ENCODE measurements at places on chromosomes 4 and X.

DNA sequence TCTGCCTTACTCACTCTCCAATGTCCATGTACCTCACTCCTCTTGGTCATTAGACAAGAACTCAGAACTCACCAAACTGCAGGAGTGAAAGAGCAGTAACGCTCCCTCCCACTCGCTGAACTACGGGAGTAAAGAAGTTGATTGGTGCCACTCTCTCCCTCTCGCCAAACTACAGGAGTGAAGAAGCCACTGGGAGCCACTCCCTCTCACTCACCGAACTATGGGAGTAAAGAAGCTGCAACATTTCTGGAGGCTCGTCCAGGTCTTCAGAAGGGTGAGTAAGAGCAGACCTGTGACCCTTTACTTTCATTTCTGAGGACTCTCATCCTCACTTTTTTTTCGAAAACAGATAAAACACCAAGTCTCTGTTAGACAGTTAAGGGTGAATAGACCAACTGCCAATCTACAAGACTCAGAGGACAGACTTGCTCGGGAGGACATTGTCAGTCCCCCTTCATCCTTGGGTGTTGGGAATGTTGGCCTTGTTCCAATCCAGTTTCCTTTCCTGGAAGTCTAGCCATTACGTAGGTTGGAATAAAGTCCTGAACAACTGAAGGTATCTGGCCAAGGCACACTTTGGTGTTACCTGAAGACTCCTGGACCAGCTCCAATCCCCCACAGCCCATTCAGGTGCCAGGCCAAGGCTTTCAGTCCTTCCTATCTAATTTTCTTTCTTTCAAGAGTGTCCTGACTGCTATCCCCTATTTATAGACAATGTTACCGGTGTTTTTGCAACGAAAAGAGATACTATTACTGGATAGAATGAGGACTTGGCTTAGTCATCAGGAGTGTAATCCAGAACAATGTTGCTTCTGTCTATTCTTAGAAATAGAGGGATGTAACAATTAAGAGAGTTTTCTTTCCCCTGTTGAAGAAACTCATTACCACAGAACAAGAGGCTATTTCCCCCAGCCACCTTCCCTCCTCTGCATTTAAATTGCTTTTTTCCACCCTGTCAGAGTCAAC lies 11.0 kb upstream of the COL25A1 start:
- DNase-seq = no peak

DNA sequence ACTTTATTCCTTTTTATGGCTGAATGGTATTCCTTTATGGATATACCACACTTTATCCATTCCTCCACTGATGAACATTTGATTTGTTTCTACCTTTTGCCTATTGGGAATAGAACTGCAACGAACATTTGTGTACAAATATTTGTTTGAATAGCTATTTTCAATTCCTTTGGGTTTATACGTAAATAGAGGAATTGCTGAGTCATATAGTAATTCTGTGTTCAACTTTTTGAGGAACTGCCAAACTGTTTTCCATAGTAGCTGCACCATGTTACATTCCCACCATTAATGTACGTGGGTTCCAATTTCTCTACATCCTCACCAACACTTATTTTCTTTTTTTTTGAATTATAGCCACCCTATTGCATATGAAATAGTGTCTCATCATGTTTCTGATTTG lies 156.5 kb upstream of the ATP6AP2 start:
- DNase-seq = no peak

DNA sequence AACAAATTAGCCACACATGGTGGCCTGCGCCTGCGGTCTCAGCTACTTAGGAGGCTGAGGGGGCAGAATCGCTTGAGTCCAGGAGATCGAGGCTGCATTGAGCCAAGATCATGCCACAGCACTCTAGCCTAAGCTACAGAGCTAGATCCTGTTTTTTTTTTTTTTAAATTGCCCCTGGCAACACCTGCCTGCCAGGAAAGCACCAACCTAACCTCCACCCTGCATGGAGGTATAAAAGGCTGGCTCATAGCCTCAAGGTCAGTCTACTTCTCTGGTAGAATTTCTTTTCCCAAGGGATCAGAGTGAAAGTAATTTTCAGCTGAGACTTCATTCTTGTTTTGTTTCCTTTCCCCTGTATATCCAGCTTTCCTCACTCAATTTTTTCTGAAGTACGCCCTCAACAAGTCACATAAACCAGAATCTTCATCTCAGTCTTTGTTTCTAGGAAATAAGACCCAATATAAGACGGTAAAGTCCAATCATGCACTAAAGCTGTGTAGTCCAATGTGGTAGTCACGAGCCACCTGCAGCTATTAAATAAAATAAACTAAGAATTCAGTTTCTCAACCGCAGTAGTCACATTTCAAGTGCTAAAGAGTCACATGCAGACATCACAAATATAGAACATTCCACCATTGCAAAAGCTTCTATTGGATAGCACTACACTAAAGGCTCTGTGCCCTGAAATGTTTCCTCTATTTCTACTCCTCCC lies 113.3 kb downstream of the HPGD start:
- DNase-seq = peak; percentile 9

DNA sequence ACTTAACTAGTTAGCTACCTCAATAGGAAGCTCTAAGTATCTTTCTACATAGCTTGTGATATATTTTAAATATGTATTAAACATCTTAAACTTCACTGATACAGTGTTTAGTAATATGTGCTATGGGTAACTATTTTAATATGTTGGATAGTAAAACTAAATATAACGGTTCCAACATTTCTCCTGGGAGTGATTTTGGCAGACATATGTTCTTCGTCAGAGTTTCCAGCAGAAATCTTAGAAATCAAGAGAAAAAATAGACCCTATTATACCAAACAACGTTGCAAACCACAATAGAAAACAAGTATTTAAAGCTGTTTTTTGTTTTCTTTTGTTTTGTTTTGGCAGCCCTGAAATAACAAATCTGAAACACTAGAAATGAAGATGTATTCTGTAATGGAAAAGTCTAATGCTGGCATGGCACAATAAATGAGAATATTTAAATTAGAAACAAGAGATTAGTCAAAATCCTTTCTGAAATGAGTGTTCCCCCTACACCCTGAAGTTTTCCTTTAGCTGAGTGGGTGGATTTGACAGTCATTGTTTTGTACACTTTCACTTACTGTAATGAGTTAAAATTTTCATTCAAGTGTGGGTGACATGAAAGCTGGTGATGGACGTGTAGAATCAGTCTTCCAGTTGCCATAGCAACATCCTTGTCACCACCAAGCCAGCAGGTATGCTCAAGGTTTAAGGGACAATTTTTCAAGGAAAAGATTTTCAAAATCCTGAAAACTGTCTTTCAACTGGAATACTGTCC lies 233.5 kb downstream of the SCFD2 start:
- DNase-seq = no peak

DNA sequence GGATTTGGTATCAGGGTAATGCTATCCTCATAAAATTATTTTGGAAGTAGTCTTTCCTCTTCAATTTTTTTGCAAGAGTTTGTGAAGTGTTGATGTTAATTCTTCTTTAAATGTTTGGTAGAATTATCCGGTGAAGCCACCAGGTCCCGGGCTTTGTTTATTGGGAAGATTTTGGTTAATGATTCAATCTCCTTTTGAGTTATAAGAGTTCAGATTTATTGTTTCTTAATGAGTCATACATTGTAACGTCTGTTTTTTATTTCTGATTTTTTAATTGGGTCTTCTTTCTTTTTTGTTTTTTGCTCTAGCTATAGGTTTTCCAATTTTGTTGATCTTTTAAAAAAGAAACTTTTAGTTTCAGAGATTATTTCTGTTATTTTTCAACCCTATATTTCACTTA lies 412.3 kb downstream of the PDGFC start:
- no peak for DNase-seq

DNA sequence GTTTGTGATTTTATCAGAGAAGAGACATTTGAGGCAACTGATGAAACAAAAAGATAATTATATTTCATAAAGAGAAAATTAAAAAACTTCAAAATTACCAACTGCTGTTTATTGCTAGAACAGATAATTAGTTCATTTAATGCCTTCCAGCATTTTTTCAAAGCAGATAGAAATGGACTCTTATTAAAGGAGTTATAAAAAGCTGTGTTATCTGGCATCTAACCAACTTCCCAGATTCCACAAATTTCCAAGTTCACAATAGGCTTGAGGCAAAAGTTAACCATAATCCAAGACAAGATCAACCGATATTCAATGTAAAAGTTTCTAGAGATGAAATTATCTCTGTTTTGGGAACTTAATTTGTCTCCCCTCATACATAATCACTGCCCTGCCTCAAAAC lies 152.4 kb downstream of the TSPAN5 start:
- DNase-seq = no peak

DNA sequence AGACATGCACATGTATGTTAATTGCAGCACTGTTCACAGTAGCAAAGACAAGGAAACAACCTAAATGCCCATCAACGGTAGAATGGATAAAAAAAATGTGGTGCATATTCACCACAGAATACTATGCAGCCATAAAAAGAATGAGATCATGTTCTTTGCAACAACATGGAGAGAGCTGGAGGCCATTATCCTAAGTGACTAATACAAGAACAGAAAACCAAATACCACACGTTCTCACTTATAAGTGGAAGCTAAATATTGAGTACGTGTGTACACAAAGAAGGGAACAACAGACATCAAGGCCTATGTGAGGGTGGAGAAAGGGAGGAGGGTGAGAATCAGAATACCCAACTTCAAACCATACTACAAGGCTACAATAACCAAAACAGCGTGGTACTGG lies 17.4 kb upstream of the LNX1 start:
- DNase-seq = no peak

GRCh38 chr4:57190601-57191481 lies 80.7 kb upstream of the IGFBP7 start:
- peak; percentile 4 for DNase-seq

DNA sequence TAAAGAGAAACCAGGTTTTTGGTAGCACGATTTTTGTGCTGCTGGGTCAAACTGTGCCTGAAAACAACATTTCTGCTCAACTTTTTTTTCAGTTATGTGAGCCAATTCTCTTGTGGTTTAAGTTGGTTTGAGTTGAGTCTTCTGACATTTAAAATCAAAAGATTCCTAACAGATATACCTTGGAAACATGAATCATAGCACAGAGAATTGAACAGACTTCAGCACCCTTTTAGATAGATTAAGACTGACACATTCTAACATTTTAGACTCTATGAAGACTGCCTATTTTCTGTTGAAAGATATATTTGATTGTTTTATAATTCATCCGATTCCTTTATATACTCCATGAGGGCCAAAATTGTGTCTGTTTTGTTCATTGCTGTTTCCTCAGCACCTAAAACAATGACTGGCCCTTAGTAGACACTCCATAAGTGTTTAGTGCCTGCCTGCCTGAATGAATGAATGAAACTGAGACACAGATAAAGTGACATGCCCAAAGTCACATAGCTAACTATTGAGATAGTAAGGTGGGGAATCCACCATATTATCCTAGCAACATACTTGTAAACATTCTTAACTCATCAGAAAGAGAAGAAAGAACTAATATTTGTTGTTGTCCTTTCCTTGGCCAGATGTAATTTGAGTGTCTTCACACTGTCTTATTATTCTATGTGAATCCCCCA lies 624.0 kb downstream of the MID1IP1 start:
- no peak for DNase-seq

- no peak for DNase-seq
These were observed 687.6 kb downstream of the C4orf33 start for GRCh38 chr4:129783596-129783995.

DNA sequence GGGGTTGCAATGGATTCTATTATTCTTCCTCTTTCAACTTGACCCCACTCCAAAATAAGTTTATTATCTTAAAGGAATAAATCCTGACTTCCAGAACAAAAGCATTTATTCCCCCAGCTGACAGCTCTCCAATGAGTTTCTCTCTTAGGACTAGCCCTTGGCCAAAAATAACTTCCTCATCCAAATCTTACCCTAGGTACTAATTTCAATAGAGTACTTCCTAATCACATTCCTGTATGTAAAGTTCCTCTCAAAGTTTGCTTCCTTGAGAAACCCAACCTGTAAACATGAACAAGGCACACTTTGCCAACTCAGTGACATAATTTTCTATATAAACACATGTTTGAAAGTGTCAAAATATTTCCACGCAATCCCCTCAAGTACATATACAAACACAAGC lies 671.2 kb upstream of the GALNTL6 start:
- no peak for DNase-seq

GRCh38 chr4:22719218-22719617 lies 26.5 kb downstream of the GBA3 start:
- no peak for DNase-seq

- no peak for DNase-seq
These were observed 86.9 kb downstream of the CHRNA9 start for GRCh38 chr4:40421839-40422708.

GRCh38 chrX:45758319-45758718 lies 557.6 kb upstream of the DIPK2B start:
- no peak for DNase-seq

GRCh38 chr4:158860856-158861255 lies 92.0 kb downstream of the FNIP2 start:
- no peak for DNase-seq

DNA sequence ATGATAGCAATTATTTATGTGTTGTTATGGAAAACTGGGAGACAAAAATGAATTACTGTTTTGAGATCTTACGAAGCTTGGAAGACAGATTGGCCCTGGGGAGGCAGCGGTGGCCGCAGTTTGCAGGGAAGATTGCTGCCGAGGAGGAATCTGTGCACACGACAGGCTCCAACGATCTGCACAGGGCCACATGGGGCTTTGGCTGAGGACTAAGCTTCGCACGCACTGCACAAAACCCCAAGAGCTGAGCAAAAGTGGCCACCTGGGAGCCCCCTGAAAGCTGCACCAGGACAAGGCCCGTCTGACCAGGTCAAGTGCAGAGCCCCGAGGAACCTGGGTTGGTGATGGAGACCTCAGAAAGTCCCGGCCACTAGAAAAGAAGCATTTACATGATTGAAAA lies 5.2 kb upstream of the PDE6B start:
- no peak for DNase-seq

DNA sequence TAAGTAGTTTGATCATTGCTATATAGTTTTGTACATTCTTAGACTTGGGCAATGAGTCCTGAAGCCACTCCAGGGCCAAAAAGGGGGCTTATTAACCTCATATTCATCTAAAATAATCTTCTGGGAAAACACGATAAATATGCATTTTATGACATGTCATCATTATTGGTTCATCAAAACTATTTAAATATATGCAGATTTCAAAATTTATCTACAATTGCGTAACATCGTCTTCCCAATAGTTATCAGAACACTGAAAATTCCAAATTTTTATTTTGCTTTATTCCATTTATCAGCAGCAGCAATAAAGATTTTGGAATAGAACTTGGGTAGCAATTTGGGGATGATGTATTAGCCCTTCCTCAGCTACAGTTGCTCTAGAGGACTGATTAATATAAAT lies 550.0 kb downstream of the IQCM start:
- DNase-seq = no peak

DNA sequence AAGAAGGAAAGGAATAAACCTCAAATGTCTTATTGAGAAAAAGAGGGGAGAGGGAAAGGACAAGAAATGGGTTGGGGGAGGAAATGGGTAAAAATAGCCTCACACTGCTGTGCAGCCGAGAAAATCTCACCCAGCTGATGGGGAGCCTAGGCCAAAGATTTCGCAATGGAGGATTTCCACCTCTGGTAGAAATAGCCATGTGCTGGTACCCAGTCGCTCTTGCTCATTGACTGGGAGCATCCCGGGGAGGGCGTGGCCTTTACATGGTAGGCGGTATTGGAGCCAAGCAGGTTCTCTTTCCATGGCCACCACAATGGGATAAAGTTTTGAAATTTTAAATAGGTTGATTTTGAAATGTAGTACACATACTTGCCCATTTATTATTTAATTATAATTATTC lies 255.1 kb upstream of the LDB2 start:
- DNase-seq = no peak

All from NCI-H1417 (cell line).